ENCODE measurements at places on chromosomes 2 and 18.

DNA sequence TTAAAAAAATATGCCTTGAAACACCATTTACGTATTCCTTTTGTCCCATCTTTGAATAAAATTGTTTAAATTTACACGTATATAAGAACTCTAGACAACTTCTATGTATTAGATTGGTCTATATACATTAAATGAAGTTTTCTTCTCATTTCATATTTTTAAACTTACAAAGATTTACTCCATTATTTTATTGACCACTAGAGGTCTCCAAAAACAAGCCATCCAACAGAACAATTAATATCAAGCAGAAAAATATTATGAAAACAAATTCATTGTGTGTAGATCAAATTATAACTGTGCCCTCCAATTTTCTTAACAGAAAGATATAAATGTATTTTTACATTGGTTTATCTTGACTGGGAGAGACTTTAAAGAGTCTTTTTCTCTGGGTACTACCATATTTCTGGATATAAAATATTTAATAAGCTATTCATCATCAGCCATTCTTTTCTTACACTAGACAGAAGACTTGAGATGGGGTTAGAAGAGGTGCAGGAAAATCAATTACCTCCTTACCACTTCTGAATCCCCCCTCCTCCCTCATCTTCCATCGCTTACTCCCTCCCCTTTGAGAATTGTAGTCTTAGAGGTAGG, 66.5 kb downstream of the DPP4 start:
- no peak for DNase-seq

DNA sequence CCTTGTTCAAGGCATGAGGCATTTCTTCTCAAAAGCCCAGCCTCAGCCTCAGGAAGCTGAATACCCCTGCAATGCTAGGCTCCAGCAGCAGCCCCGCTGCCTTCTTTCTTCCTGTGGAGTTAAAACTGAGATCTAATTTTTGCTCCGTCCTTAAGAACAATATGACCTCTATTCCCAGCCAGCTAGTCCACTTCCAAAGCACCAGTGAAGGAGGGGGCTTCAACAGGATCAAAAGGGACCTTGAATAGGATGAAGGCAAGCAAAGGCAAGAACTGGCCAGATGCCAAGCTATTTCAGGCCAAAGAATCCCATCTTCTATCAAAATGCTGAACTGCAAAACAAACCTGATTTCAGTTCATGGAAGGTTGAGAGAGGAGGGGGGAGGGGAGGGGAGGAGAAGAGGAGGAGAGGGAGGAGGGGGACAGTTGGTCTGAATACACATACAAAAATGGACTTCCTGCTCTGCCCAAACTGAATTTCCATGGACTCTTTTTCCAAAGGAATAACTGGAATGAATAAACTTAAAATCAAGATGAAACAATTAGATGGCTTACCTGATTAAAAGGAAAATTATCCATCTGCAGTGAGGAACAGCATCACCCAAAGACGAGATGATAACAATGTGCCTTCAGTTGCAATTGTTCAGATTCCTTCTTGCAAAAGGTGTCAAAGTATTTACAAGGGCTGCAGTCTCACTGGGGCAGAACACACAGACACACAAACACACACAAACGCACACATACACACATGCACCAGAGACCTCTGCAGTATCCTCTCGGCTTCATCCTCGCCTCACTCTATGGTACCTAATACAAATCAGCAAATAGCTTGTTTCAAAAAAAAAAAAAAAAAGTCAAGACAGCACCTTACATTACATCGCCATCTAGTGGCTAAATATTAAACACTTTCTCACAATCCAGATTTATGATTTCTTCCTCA, at the start of gene SCN1A:
TSS of gene SCN1A (minus strand) at position 804 of the 939 bp plus-strand sequence. CDS start 54,399 bp downstream, outside the sequence.
- peak; percentile 39 for DNase-seq

- DNase-seq = no peak
Observed at GRCh38 chr2:136052369-136053362, 65.3 kb downstream of the CXCR4 start.

DNA sequence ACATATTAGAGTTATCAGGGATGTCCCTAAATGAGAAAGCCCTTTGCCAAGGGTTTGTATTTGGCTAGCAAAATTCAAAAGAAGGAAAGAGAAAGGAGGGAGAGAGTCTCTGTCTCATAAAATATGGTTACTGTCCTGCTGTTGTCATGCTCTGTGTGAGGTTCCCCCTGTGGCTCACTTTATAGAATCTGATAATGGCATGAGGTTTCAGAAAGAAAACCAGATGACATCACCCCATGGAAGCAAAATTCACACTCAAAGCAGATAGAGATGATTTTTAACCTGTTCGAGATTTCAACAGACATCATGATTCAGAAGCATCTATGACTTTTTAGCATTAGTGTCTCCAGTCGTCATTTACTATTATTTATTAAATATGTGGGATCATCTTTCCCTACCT, 165.0 kb upstream of the SESTD1 start:
- no peak for DNase-seq

- peak; percentile 88 for DNase-seq
Observed at GRCh38 chr2:113872201-113872600, 17.7 kb upstream of the ACTR3 start.

DNA sequence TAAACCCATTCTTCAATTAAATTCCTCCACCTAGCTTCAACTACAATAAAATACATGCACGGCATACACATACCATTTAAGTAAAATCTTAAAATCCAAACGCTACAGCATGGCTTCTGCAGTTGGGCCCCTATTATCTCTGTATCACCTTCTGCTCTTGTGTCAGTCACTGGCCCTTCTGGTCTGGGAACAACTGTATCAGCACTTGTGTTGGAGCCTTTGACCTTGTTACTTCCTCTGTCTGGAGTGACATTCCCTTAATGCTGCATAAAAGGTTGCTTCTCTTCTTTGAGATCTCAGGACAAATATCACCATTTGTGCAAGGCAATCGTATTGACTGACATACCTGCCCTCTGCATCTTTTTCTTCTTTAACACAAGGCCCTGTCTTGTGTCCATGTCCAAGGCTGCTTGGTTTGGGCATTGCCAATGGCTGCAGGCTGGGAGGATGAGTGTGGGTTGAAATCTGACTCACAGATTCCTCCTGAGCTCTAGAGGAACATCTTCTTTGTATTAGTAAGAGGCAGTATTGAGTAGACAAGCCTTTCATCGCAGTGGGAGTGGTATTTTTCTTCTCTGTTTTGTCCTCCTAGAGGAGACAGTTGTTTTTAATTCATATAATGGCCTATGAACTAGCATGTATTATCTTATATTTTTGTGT, 267.8 kb upstream of the TRIB2 start:
- peak; percentile 46 for DNase-seq

GRCh38 chr2:190344276-190344827, 963 bp downstream of the INPP1 start:
- no peak for DNase-seq

- DNase-seq = no peak
Observed at GRCh38 chr2:102069311-102069974, 73.1 kb upstream of the IL1R1 start.

GRCh38 chr18:74836296-74837139, 238.8 kb downstream of the ZNF407 start:
- peak; percentile 8 for DNase-seq

DNA sequence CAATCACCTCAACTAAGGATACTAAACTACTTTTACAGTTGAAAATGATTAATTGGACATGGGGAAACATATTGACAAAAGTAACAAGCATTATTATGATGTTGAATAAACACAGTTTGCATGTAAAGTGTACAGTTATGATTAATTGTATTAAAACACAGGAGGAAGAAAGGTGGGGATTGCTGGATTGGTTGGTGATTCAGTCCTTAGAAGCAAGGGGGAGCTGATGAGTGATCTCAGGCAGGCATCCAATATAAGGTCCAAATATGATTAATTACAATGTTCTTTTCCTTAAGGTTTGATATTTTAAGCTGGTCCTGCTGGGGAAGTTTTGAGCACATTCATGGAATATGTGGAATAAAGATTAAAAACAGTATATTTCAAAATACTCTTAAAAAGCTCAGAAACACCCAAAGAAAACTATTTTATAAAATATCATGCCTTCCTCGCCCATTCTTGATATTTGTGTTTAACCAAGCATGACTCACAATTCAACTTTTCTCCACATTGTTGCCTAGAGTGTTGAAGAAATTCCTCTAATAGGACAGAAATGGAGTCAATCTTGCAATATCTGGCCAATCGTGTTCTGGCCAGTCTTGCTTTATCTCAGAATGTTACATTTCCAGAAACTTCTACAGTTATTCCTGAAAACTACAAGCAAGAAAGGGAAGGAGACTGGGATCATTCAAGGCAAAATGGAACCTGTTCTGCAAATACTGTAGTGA, 268.2 kb downstream of the RPIA start:
- no peak for DNase-seq

DNA sequence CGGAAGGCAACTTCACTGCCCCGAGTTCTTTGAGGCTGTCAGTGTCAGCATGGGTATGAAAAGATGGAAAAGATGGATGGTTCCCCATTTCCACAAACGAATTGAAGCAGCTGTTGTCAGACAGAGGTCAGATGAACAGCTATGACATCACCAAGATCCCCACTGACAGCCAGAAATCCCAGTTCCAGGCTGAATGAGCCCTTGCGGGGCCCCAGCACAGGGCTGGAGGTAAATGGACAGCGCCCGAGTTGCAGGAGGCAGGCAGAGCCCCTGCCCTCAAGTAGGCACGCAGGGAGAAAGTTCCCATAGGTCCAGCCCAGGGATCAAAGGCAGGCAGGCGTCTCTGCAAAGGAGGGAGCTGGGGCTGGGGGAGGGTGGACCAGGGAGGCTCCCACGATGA, 169.5 kb upstream of the AGAP1 start:
- DNase-seq = no peak

DNA sequence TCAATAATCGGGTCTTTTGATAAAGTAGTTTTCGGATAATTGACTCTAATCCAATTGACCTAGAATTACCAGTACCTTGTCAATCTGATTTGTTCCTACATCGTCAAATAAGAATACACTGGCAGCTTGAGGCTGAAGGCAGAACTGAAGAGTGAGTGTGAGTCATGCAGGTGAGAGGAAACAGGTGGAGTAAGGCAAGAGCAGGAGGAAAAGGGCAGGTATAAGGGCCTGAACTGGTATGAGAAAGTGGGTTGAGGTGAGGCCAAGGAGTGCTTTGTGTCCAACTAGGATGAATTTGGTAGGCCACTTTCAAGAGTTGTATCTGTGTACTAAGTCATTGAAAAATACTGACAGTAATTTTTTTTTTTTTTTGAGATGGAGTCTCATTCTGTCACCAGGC, 186.0 kb downstream of the ZNF385B start:
- no peak for DNase-seq

DNA sequence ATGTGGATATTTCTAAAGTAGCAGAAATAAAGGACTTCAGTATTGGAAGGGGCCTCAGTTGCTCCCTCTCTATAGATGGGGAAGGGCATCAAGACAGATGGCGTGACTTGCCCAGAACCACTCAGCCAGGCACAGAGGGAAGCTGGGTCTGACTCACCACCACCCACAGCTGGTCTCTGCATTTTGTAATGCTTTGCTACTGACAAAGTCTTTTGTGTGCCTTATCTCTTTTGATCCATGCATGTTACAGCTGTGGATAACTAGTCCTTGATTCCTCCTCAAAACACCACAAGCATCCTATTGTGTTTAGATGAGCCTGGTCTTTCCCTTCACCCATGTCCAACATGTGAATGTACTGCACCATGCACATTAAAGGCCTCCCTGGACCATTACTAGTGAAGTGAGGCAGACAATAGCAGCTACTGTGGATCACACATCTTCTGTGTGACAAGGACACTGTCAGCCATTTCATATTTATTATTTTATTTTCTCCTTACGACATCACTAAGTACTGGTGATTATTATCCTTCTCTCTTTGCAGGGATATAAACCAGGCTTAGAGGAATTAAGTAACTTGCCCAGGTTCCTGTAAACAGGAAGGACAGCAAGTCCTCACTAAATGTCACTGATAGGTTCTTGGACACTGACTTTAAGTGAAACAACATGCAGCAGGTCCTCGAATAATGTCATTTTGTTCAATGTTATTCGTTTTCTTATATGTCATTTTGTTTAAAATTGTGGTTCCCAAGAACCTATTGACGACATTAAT, 29.6 kb upstream of the IL37 start:
- DNase-seq = peak; percentile 72

DNA sequence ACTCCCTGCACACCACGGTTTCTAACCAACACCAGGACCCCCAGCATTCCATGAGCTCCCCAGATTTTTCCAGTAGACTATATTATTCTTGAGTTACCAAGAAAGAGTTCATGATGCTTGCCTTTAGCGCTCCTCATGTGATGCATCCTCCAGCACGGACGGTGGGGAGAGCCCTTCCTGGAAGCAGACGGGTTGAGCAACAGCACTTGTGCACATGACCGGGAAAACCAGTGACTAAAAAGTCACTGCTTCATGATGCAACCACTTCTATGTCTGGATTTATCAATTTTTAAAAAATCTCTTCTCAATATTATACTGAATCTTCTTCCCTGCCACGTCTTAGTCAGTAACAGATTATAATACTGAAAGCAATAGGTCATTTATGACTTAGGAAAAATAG, 20.4 kb upstream of the DOK6 start:
- DNase-seq = no peak

GRCh38 chr2:85792783-85793441, 39.1 kb downstream of the ATOH8 start:
- peak; percentile 83 for DNase-seq

DNA sequence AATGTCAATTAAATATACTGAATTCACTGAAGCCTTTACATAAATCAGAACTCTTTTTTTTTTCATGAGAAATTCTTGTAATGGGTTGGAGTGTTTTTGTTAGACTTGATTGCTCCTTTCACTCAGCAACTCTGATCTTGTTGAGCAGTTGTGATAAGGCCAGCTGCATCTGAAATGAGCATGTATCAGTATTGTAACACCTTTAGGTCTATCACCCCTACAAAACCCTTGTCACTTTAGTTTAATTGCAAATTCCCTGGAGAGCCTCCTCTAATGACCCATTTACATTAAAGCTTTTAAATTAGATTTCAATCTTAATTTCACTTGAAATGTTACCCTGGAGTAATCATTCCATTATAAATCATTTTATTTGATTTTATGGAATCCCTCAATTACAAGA, 346.8 kb upstream of the TCF4 start:
- DNase-seq = no peak

GRCh38 chr18:28075501-28075900, 101.4 kb downstream of the CDH2 start:
- DNase-seq = no peak

DNA sequence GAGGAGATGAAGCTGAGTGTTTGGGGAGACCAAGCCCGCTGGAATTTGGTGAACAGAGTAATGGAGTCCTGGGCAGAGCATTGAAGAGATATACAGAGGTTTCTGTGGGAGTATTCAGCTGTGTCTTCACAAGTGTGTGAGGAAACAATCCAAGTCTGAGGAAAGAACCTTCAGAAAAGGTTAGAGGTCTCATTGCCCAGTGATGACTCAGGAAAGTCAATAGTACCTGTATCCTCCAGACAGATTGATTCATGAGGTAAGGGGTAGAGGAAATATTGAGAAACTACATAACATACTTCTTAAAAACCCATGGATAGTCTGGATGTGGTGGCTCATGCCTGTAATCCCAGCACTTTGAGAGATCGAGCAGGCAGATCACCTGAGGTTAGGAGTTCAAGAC, 392.3 kb downstream of the GALNT13 start:
- DNase-seq = no peak
